ENCODE measurements at places on chromosomes 16 and 17.

DNA sequence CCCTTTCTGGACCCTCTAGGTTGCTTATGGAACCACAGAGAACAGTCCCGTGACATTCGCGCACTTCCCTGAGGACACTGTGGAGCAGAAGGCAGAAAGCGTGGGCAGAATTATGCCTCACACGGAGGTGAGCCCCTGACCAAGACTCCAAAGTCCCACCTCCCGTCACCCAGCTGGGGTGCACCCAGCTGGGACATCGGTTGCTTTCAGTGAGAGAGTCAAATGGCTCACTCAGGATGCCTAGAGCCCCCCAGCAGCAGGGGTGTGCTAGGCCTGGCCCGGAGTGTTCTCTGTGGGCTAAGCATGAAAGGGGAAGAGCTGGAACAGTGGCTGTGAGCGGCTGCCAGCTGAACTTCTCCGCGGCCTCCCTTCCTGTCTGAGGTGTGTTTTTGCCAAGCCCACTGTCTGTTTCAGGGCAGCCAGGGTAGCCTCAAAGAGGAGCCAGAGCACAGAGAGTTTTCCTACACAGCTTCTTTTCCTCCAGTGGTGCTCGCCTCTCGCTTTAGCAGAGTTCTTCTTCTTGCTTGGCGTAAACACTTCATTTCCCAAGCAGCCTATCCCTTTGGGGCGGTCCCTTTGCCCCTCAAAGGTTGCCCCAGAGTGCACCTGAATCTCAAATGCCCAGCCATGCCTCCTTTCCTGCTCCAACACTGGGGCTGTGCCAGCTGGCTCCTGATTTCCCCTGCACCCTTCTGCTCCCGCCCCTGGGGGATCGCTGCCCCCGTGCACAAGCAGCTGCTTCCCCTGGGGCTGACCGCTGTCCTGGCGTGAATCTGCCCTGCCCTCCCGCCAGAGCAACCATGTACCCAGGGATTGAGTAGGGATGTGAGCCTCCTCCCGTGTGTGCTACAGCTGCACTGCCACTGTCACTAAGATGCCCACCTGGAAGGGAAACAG, 2.6 kb upstream of the CHAD start:
- DNase-seq: no peak

DNA sequence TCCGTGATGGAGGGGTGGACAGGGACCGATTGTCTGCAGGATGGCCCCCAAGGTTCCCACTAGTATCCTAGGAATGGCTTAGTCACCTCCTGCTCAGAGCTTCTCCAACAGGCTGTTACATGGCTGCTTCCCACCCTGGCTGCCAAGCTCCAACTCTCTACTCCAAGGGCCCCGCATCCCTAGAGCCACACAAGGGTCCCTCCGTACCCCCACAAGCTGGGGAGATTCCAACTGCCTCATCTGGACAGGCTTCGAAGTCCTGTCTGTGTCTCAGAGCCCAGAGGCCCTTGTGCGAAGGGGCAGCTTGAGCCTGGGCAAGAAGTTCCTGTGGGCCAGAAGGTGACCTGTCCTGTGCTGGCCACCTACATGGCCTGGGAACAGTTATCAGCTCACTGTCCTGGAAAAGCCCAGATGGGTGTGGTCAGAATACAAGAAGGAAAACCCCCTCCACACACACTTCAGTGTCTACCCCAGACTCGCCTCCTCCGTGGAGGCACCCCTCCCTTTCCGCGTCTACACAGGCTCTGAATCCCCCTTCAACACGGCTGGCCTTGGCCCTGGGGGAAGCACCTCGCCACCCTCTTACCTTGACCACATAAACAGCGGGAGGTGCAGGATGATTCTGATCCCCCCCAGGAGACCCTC, 586 bp downstream of the MEAK7 start:
- peak; percentile 59 for DNase-seq

DNA sequence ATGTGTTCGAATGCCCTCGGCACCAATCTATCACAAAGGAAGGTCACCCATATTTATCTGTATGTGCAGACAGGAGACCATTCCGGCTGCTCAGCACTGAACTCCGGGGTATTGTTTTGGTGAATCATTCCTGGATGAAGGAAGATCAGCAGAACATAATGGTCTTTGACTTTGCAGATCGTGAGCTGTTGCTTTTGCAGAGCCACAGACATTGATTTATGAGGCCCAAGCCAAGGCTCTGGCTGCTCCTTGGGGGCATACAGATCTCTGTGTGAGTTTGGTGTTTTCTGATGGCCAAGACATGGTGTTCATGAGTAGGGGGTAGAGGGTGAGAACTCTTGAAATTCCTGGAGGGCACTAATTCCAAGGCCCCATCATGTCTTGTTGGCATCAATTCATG, 458.8 kb upstream of the HSBP1 start:
- no peak for DNase-seq

DNA sequence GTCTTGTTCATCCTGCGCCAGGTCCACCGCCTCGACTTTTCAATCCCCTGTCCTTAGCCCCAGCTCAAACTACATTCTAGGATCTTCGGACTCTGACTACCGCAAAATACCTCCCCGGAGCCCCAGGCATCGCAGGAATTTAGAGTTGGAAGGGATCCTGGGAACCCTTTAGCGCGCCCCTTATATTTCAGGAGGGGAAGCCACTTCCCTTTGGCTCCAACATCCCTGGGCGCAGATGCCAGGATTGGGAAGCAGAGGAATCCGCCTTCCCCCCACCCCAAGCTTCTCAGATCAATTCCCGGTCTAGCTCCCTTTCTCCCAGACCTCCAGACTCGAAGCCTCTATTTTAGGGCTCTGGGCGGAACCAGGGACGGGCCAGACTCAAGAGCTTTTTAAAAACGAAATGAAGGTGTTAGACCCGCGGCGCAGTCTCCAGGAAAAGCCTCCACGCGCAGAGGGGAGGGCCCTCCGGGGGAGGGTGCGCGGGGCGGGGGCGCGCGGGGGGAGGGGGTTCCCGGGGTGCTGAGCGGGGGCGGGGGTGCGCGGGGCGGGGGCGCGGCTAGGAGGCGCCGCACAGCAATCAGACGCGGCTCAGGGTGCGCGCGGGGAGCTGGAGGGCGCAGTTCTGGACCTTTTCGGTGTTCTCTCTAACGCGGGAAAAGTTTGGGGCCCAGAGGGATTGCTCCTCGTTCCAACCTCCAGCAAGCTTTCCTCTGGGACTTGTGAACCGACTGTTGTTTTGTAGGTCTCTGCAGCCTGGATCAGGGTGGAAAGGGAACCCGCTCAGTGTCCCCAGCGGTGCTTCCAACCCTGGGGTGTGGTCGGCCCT, 1.6 kb downstream of the AHSP start:
- DNase-seq: no peak

GRCh38 chr17:4901648-4902344, 1.1 kb downstream of the CHRNE start:
- DNase-seq: no peak

DNA sequence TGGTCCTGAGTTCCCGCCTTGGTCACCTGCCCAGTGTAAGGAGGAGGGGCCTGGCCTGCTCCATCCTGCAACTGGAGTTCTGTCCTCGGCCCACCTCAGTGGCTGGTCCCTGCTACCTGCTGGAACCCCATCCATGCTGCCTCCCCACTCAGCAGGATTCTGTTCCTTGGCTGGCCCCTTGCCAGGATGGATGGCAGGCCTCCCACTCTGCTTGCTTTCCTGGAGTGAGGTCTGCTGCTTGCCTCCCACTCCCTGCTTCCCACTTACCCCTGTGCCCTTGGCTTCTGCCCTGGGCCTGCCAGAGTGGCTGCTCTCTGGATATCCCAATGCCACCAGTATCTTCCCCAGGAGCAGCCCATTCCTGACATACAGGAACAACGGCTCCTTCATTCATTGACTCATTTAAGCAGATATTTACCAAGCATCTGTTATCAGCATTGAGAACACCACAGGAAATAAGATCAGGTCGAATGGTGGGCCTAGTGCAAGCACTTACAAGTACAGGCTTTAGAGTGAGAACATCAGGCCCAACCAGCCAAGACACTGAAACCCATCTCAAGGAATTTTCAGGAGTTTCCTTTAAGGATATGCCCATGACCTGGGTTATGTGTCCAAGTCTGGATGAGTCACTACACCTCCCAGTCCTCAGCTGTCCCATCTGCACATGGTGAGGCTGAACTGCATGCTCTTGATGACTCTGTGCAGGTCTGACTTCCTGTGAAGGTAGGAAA, 17.0 kb upstream of the RPRML start:
- peak; percentile 42 for DNase-seq

- DNase-seq: peak; percentile 19
These were observed 47.4 kb upstream of the KSR1 start for GRCh38 chr17:27408891-27409290.

GRCh38 chr17:12634789-12635414, 30.8 kb upstream of the MYOCD start:
- no peak for DNase-seq

- no peak for DNase-seq
These were observed 213.4 kb upstream of the GSE1 start for GRCh38 chr16:85399583-85400284.

DNA sequence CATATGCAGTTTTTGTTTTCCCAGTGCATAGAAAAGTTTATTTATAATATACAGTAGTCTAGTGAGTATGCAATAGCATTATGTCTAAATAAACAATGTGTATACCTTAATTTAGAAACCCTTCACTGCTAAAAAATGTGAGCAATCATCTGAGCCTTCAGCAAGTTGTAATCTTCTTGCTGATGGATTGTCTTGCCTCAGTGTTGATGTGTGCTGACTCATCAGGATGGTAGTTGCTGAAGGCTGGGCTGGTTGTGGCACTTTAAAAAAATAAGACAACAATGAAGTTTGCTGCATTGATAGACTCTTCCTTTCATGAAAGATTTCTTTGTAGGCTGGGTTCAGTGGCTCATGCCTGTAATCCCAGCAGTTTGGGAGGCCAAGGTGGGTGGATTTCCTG, 13.9 kb upstream of the CAPNS2 start:
- DNase-seq: peak; percentile 75

GRCh38 chr17:72392056-72393010, 271.5 kb downstream of the SOX9 start:
- peak; percentile 94 for DNase-seq

GRCh38 chr16:85416228-85417109, 196.7 kb upstream of the GSE1 start:
- DNase-seq: no peak

DNA sequence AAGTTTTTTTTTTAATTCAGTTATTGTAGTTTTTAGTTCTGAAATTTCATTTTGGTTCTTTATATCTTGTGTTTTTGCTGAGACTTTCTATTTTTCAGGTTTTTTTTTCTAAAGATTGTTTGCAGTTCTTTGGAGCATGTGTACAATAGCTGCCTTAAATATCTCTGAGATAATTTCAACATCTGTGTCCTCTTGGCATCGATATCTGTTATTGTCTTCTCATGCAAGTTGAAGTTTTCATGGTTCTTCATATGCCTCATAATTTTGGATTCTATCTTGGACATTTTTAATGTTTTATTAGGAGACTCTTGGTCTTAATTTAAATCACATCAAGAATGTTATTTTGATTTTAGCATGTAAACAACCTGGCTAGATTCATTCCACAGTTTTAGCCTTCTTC, 22.8 kb downstream of the COX11 start:
- no peak for DNase-seq

- no peak for DNase-seq
These were observed 5.5 kb downstream of the SPNS2 start for GRCh38 chr17:4504188-4504587.

DNA sequence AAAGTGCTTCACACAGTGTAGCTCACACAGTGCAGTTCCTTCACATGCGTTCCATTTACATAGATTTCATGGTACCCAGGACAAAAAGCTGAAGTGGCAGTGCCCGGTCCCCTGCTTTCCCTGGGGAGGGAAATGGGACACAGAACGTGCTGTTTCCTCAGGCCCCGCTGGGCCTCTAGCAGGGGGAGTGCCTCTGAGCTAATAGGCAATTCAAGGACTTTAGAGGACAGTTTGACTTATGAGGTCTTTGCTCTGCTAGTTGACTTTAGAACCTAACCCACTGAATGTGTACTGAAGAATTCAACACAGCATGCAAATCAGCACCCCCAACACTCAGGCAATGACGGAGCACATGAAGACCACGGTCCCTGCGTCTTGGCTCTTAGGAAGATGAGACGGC, 6.8 kb downstream of the CDIP1 start:
- DNase-seq: no peak

DNA sequence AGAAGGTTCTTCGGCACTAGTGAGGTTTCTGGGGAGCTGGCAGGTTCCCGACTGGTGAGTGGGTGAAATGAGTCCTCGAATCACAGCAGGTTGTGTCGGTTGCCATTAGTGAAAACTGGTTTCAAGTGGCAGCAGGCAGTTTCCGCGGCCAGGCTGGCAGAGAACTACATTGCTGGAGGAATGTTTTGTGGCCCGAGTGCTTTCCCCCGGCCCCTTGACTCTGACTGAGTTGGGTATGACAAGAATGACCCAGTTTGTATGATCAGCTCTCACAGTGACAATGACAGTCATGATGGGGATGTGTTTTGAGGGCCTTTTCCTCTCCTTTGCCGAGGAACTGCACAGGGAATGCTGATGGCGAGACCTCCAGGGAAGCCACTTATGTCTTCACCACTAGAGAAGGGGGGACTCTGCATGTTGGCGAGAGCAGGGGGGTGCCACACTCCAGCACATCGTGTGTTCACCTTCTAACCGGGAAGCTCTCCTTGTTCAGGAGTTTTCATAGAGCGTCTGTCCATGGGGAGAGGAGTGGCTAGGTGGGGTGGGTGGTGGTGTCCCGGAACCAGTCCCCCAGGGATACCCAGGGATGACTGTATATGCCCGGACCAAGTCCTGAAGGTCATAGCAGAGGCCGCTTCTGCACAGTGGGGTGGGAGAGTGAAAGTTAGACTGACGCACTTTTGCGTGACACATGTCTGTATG, 206.0 kb upstream of the CHMP6 start:
- no peak for DNase-seq

- no peak for DNase-seq
These were observed 54.4 kb upstream of the YPEL2 start for GRCh38 chr17:59277031-59277430.

DNA sequence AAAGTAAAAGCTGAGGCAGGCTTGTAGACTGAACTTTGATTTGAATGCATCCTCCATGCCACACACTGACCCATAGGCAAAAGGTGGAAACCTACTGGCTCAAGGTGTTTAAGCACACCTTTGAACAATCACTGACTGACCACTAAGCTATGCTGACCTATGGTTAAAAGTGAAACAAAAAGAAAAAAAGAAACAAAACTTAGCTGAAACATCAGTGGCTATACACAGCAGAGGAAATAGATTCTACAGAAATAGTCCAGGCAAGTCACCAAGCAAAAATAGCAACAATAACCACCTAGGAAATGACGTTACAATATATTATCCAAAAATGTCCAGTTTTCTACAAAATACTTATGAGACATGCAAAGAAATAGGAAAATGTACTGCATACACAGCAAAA, 60.2 kb downstream of the RPGRIP1L start:
- no peak for DNase-seq

GRCh38 chr17:69466905-69467667, 52.6 kb downstream of the MAP2K6 start:
- peak; percentile 35 for DNase-seq
